RCC 7860 (cell line): ENCODE measurements at places on chromosomes 7 and 10.

DNA sequence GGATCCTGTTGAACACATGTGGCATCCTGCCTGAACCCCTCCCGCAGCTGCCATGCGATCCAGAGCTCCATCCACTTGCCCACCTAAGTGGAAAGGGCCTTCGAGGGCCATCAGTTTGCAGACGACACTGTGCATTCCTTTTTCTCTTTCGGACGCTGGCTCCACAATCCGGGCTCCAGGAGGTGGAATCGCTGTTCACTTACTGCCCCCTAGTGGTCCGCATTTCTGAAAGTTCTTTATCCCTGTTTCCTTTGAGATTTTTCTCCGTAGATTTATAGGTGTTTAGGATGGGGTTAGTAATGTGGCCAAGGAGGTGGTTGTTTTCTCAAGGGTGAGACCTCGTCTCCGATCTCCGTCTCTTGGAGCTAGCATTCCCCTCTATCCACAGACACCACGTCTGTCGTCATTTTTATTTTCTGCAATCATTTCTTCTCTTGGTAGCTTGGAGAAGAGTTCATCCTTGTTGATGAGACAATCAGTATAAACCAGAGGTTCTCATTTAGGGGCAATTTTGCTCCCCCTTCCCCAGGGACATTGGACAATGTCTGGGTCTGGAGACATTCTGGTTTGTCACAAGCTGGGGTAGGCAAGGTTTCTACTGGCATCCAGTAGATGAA lies 204.6 kb downstream of the ARHGAP21 start:
- DNase-seq = peak; percentile 36

GRCh38 chr7:157788573-157788972 lies 451.8 kb downstream of the DNAJB6 start:
- DNase-seq = no peak

DNA sequence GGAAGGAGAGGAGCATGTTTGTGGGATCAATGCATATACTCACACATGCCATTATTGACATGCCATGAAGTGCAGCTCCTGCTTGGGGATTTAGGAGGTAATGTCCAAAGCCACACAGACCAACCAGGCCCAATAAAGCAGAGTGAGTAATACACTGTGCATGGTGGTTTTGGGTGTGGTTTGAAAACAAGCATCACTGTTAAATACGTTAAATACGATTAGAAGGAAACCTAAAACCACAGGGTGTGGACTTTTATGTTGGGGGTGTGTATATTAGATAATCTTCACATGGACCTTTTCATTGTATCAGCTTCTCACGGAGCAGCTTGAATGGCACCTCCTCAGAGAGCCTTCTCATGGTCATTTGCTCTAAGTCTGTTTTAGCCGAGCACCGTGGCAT lies 10.4 kb upstream of the EIF3A start:
- peak; percentile 38 for DNase-seq

DNA sequence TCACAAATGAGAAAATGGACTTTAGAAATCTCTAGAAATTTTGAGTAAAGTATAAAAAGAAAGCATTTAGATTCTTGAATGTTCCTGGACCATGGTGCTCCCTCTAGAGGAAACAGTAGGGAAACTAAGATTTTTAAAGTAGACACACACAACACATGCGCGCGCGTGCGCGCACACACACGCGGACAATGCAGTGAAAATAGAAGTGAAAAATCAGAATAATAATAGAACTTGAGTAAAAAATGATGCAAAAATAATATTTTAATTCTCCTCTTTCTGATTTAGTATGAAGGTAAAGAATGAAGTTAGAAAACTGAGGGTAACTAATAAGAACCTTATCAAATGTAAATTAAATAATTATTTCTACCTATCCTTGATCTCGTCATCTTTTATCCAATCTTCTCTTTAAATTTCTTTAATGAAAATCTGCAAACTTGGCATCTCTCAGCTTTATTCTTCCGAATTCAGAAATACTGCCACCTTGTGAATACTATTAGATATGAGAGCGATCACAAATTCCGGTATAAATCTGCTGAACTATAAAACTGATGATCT lies 117.0 kb upstream of the AMPH start:
- no peak for DNase-seq

GRCh38 chr7:29975561-29975960 lies 14.0 kb downstream of the SCRN1 start:
- no peak for DNase-seq

DNA sequence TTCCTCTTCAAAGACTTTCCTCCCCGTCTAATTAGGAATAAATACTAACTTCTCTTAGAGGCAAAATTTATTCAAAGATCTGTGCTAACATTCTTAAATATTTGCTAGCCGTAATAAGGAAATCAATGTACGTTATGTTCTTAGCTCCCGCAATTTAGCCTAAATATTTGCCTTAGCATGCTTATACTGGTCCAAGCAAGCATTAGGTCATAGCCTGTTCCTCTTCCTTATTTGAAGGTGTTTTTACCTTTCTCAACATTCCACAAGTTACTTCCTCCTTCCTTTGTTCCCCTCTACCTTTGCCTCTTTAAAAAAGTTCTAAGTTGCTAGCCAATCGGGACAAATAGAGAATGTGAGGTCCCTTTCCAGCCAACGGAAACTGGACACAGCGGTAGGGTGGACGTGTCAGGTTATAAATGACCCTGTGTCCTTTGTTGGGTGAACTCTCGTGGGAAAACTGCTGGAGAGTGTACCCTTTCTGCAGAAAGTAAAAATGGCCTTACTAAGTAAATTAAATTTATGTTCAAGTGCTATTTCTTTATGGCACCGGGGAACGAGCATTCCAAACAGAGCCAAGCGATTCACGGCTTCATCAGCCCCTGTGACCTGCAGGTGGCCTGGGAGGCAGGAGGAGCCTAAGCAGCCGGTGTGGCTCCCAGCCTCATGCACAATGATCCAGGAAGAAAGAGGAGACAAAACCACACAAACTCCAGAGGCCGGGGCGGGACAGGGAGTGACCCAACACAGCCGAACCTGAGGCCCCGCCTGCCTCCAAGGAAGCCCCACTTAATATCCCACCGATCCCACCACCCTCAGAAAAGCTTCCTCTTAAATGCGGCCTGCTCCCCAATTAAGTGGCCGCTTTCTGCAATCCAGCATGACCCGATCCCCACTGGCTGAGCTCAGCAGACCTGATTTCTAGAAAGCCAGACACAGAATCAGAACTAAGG lies 67.0 kb downstream of the ZRANB1 start:
- DNase-seq = no peak

DNA sequence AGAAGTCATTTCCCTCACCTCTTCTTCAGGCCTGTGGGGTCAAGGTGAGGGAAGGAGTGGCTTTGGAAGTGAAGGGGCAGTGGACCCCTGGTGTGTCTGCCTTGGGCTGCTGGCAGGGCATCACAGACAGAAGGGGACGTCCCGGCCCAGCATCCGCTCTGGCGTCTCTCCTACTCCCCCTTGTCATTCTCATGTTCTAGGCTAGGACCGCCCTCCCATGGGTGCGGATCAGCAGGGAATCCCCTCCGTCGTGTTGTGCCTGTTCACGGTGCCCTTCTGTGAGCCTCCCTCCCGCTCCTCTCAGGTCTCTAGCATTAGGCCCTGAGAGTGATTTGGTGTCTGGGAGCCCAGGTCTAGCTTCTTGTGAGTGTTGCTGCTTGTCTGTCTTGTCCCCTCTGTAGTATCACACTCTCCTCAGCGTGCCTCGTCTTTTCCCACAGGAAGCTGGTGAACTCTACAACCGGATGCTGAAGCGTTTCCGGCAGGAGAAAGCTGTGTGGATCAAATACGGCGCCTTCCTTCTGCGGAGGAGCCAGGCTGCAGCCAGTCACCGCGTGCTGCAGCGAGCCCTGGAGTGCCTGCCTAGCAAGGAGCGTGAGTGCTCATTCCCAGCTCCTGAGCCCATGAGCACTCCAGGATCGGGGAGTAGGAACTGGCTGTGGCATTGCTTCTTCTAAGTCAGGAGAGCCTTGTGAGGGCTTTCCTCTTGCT lies 8.5 kb downstream of the CALHM2 start:
- DNase-seq = no peak

- DNase-seq = no peak
These were observed 858 bp upstream of the TEX36 start for GRCh38 chr10:125683821-125684220.

DNA sequence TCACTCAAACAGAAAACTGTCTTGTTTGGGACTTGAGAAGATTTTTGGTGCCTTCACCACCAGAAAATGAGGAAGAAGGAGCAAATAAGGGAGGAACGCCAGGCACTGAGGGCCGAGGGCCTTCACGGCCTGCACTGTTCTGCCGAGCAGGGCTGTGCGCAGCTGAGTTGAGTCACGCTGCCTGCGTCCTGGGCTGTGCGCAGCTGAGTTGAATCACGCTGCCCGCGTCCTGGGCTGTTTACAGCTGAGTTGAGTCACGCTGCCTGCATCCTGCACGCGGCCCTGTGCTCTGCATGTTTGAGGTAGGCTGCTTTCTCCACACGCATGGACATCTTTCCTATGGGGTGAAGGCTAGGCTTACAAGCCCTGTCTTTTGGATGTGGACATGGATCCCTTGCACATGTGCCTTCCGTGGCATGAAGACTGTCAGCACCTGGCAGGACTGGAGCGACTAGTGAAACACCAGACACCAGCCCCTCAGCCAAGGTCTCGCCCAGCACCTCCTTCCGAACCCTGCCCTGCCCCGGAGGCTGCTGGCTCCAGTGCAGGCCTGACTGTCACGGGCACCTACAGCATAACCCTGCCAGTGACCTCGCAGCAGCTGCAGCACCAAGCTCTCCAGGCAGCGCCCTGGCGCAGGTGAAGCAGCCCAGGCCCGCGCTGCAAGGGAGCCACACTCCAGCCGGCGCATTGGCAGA lies 96.7 kb downstream of the HTR5A start:
- DNase-seq = peak; percentile 62

- DNase-seq = no peak
These were observed 91.4 kb upstream of the CYP26C1 start for GRCh38 chr10:92969151-92969550.

DNA sequence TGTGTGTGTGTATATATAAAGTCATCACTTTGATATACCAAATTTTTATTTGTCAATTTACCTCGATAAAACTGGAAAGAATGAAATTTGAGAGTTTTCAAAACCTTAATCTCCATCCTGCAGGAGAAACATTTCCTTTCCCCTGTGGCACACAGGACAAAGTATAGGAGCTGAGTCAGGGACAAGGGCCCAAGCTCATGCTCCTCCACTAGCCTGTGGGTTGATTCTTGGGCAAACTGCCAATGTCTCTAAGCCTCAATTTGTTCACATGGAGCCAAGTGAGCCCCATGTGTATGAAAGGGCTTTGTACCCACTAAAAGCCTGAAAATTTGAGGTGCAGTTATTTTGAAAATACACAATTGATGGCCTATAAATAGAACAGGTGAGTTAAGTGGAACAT lies 60.3 kb upstream of the IL6 start:
- DNase-seq = peak; percentile 82

DNA sequence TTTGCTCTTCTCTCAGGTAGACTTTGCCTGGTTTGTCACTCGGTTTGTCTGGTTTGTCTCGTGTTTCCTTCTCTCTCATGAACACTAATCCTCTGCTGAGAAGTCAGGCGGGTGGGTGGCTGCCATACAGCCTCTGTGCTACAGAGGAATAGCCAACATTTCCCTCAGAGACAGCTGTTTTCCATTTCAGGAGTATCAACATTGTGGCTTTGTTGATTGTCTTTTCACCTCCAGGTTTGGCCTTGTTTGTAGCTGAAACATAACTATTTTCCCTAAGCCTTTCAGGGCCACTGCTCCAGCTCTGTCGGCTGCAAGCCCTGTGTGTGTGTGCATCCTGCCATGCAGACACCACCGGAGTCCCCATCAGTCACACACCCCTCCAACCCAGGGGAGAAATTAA lies 122.8 kb downstream of the BAMBI start:
- no peak for DNase-seq

- no peak for DNase-seq
These were observed 28.0 kb downstream of the ARL5B start for GRCh38 chr10:18687195-18687594.
